CD8-positive, alpha-beta memory T cell (primary cell): ENCODE measurements at places on chromosomes 16 and 17.

- DNase-seq, result no peak
These were observed 6.8 kb downstream of the RSPRY1 start for GRCh38 chr16:57192720-57193486.

GRCh38 chr17:50564916-50565315 lies 4.4 kb downstream of the CACNA1G start:
- DNase-seq, result no peak

DNA sequence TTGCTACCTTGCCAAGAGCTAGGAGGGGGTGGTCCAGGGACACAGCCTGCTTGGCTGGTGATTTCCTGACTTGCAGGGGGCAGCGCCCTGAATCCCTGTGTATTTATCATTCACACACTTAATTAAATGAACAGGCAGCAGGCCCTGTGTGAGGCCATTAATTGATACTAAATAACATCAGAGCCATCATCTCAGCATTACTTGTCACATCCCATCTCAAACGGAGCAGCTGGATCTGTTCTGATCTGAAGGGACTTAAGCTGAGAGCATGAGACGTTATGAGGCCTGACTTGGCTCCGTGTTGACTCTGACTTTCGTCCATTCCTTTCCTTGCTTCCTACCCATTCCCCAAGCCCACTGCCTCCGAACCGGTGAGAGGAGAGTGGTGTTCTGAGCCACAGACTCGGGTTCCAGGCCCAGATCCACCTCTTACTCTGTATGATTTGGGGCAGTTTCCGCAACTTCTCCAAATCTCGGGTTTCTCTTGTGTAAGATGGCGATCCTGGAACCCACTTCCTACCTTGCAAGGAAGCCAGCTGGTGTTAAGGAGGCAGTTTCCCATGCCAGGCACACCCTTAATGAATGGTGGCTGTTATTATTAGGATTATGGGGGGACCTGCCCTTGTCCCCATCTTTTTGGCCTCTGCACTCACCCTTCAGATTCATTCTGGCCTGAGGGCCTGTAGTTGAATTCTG lies 33.8 kb downstream of the CACNA1G start:
- DNase-seq, result no peak

GRCh38 chr17:79667121-79667715 lies 56.4 kb upstream of the RBFOX3 start:
- DNase-seq, result no peak

- DNase-seq, result no peak
These were observed 2.5 kb downstream of the VAT1L start for GRCh38 chr16:77790912-77791311.

- no peak for DNase-seq
These were observed 7.3 kb downstream of the CDH13 start for GRCh38 chr16:82633964-82634600.

GRCh38 chr17:64074704-64075426 lies 54.4 kb upstream of the ICAM2 start:
- no peak for DNase-seq

DNA sequence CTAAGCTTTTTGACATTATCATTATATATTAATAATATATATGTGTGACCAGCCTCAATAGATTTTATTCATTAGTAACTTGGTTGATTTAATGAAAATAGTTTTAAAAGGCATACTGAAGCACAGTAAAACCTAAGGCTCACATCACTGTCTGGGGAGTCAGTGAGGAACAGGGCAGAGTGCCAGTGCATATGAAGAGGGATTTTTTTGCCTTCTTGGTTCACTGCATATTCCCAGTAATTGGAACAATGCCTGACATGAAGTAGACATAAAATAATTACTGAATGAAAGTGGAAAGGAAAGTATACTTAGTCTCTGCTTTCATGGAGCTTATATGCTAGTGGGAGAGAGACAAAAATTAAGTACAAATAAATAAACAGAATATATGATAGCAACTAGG lies 81.1 kb downstream of the FTO start:
- no peak for DNase-seq

- peak; percentile 34 for DNase-seq
These were observed 29.3 kb upstream of the KDM8 start for GRCh38 chr16:27174007-27174406.

GRCh38 chr17:61463316-61464129 lies 11.3 kb downstream of the TBX4 start:
- DNase-seq, result no peak

DNA sequence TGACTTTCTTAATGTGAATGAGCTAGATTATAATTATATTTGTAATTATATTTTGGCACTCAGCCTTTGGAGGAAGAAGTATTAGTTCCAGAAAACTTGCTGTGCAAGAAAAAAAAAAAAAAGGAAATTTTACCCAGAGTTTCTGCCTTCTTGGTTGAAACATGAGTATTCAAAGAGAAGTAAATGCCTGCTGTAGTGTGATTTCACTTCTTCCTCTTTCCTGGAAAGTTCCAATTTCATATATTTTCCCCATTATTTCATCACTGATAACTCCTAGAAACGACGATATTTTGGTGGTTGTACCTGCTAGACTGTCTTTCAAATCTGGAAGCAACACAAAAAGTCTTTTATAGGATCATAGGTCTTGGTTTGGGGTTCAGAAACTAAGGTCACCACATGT lies 20.4 kb upstream of the MPHOSPH6 start:
- no peak for DNase-seq

DNA sequence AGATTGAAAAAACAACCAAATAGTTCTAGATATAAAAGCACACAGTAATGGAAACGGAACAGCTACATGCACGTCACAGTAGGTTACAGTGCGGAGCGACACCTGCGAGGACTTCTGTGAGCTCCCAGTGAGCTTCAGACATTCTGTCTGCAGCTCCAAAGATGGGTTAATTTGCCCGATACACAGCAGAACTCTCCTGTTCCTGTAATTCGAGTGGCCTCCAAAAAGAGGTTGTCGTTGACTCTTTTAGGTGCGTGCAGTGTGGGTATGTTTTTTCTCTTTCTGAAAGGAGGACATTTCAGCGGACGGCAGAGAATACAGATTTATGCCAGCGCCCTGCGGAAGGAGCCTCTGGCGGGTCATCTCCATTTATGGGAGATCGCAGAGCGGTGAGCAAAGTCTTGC lies 2.9 kb downstream of the OR1F1 start:
- DNase-seq, result peak; percentile 23

GRCh38 chr17:13933441-13934276 lies 135.6 kb upstream of the COX10 start:
- no peak for DNase-seq

- no peak for DNase-seq
These were observed 194.2 kb upstream of the TBX2 start for GRCh38 chr17:61205401-61205800.

DNA sequence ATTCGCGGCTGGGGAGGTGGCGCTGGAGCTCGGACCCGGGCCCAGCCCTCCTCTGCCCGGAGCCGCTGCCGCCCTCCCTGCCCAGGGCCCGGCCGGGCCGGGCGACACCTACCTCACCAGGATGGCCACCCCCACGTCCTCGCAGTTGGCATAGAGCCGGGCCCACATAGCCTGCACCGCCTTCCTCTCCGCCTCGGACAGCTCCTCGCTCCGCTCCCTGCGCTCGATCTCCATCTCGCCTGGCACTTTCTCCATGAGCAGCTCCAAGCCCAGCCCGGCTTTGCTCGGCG lies 276 bp downstream of the CYGB start:
- DNase-seq, result no peak

DNA sequence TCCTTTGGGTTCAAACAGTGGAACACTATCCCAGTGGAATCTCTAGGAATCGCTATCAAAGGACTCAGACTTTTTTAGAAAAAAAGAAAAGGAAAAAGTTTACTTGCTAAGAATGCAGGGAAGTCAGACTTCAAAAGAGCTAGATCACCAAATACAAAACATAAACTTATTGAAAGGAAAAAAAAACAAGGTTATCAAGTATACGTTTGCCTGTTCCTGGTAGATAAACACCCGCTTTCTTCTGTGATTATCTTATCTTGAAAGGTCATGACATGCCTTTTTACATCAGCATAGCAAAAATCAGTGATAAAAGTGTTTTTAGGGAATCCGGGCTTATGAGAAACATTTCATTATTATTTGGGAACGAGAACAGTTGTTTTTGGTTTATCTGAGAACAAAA lies 129.3 kb upstream of the TMEM97 start:
- no peak for DNase-seq

DNA sequence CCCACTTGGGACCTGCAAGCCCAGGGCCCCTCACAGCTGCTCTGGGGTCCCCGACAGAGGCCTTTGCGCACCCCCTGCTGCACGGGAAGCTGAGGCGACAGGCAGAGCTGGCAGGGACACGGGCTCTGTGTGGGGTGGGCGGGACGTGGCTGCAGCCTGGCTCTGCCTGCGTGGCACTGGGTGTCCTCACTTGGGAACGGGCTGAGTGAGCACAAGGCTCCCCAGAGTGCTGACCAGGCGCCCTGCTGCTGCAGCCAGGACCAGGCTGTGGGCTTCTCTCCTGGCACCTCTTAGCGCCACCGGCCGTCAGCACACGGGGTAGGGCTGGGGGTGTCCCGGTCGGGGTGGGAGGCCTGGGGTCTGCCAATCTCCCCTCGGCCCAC lies 6.6 kb downstream of the C1QTNF8 start:
- no peak for DNase-seq

GRCh38 chr17:59505610-59506276 lies 59.7 kb upstream of the DHX40 start:
- DNase-seq, result no peak

DNA sequence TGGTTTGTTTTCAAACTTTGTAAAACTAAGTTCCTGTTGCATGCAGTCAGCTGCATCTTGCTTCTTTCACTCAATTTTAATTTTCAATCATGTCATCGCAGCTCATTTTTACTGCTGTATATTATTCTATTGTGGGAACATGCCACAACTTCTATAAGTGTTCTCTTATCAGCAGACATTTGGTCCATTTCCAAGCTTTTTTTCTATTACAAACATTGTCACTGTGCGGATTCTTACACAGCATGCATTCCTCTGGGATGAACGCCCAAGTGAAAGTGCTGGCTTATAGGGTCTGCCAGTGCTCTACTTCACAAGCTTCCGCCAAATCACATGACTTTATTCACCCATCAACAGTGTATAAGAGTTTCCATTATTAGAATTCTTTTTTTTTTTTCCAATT lies 22.7 kb downstream of the GINS3 start:
- DNase-seq, result no peak

GRCh38 chr16:17232487-17232886 lies 238.3 kb downstream of the XYLT1 start:
- DNase-seq, result no peak

DNA sequence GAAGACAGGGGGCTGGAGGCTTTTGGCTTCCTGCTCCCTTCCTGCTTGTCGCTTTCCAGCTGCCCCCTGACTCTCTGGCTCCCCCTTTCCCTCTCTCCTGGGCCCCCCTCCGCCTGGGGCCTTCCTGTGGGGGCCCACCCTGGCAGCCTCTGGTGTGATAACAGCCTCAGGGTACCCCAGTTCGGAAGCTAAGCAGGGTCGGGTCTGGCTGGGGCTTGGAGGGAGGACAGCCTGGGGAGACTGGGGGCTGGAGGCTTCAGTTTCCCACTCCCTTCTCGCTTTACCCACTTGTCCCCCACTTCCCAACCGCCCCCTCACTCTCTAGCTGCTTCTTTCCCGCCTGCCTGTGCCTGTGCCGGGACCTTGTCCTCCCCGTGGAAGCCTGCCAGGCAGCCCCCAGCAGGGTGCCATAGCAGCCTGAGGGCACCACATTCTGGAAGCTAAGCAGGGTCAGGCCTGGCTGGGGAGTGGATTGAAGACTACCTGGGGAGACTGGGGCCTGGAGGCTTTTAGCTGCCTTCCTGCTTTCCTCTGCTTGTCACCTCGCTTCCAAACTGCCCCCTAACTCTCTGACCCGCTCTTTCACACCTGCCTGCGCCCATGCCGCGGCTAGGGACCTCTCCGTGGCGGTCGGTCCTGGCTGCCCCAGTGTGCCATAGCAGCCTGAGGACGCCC lies 2275.5 kb downstream of the TP53TG3F start:
- no peak for DNase-seq

DNA sequence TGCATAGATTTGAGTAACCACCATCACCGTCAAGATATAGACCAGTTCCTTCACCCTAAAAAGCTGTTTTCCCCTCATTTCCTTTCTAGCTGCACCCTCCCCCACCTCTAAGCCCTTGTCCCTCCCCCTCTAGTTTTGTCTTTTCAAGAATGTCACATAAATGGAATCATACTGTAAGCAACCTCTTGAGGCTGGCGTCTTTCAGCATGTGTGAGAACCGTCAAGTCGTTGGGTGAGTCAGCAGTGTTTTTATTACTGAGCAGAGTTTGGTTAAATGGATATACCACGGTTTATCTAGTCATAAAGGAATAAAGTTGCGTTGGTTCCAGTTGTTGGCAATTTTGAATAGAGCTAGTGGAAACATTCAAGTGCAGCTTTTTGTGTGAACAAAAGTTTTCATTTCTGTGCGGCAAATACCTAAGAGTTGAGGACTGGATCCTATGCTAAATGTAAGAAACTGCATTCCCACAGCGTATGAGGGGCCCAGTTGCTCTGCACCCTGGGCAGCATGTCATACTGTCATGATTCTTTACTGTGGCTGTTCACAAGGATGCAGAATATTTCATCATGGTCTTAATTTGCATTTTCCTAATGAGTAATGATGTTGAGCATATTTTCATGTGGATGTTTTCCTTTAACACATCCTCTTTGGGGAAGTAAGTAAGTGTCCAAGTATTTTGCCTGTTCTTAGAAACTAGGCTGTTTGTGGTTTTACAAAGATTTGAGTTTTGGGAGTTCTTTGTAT lies 264.3 kb downstream of the CPPED1 start:
- DNase-seq, result no peak

GRCh38 chr16:87243478-87243877 lies 73.7 kb downstream of the C16orf95 start:
- no peak for DNase-seq

- peak; percentile 2 for DNase-seq
These were observed 11.5 kb downstream of the ZNF597 start for GRCh38 chr16:3431779-3432219.

DNA sequence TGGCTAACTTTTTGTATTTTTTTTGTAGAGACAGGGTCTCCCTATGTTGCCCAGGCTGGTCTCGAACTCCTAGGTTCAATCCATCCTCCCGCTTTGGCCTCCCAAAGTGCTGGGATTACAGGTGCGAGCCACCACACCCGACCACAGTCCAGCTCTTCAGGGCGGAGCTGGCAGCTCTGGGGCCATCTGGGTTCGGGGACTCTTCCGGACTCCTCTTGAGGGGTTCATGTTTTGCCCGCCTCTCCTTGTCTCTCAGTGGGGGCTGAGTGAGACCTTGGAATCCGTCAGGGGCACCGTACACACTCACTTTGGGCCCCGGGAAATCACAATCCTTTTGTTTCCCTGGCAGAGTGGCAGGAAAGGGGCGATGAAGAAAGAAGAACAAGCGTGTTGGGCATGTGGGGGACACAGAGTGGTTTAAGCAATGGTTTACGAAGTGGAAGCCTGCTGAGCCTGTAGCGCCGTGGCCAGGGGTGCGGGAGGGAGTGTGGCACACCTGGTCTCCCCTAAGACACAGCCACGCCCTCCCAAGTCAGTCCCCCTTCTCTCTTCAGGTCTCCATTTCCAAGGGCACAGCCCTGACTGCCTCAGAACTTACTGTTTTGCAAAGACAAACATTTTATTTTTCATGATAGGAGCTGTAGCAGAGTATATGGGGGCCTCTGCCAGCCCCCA lies 26.1 kb downstream of the TNS4 start:
- DNase-seq, result no peak

- no peak for DNase-seq
These were observed 148.0 kb upstream of the FOXF1 start for GRCh38 chr16:86362155-86362849.

GRCh38 chr16:68264128-68265077 lies at the start of gene SLC7A6:
TSS of gene SLC7A6 (plus strand) at chr16:68264526. CDS start at chr16:68274727, 10,201 bp downstream.
- DNase-seq, result peak; percentile 82
